ENCODE measurements at places on chromosomes 5 and 9.

DNA sequence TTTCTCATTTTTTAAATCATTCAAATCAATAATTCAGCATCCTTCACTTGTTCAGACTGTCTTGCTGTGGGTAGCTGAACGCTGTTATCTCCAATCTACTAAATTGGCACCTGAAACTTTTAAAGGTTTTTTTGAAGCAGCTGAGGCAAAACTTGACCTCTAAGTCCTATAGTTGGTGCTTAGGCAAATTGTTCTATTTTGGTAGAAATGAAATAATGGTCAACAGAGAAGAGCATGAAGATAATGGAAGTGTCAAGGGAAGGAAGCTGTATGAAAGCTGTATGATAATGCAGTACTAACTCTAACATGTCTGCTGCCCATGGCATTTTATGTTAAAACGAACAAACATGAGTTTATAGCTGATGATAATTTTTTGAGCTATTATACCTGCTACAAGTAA lies 138.0 kb downstream of the GDNF start:
- DNase-seq: no peak

DNA sequence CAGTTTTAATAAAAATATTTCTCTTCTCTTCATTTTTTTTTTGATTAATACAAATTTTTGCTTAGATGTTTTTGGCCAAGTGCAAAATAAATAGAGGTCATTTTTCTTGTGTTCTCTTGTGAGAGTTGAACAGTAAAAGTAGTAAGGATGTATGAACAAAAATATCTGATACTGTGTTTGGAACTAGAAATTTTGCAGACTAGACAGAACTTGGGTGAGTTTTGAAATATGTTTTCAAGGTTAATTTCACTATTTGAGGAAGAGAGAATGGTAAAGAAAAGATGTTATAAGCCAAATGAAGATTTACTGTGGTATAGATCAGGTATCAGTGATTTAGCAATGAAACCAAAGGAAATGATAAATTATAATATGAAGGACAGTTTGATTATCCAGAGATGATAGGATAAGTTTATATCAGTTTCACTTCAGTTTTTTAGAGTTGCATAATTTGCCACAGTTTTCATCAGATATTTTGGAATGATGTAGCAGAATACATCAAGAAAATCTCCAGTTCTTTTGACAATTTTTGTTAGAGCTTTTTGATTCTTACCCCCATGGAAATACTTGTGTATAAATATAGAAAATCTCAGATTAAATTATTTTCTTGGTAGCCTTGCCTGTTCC lies 147.9 kb upstream of the VCAN start:
- no peak for DNase-seq

GRCh38 chr5:177997846-177998245 lies 1.8 kb upstream of the PROP1 start:
- DNase-seq: no peak

DNA sequence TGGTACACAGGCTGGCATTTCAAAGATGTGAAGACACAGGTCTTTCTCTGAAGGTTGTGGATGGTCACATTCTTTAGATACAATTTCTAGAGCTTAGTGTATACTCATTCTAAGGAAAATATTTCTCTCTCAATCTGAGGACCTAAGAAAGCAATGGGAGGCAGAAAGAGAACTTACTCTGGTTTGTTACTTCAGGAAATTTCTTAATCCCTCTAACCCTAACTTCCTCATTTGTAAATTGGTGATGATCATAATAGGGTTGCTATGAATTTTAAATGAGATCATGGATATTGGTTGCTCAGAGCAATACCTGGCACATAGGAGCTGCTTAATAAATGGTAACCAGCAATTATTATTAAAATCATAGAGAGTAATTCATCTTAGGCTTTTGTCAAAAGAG lies 22.1 kb downstream of the FAM170A start:
- no peak for DNase-seq

DNA sequence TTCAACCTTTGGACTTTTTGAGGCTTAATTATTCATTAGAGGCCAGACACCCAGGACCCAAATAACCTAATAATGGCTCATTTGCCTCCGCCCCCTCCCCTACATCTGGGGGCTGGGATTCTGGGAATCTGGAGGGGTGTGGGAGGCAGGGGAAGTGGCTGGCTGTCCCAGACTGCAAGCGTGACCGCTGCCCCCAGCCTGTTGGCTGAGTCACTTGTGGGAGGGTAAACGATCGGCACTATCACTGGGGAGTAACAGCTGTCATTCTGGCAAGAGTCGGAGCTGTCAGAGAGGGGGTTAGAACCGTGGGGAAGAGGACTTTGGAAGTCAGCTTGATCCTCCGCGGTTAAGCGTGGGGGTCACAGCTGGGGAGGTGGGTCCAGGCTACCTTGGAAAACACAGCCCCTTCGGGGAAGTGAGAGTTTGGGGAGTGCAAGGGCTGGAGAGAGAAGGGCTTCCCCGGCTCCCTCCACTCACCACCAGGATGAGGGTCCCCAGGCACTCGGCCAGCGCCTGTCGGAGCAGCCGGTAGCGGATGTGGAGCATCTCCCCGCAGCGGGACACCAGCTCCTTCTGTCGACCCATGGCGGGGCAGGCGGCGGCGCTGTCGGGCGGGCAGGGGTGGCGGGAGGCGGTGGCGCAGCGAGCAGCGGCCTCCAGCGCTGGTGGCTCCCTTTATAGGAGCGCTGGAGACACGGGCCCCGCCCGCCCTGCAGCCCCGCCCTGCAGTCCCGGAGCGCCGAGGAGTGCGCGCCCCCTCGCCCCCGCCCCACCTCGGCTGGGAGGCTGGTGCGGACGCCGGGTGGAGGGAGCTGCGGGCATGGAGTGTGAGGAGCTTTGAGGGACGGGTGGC lies at the start of gene AQP3:
Gene AQP3 (minus strand): TSS at position 648 of the 853 bp plus-strand sequence. CDS start 63 bp downstream, at position 585.
- no peak for DNase-seq

- no peak for DNase-seq
Observed at GRCh38 chr9:98807814-98808195, 335 bp downstream of the GALNT12 start.
